ENCODE measurements at places on chromosomes 4 and X.

DNA sequence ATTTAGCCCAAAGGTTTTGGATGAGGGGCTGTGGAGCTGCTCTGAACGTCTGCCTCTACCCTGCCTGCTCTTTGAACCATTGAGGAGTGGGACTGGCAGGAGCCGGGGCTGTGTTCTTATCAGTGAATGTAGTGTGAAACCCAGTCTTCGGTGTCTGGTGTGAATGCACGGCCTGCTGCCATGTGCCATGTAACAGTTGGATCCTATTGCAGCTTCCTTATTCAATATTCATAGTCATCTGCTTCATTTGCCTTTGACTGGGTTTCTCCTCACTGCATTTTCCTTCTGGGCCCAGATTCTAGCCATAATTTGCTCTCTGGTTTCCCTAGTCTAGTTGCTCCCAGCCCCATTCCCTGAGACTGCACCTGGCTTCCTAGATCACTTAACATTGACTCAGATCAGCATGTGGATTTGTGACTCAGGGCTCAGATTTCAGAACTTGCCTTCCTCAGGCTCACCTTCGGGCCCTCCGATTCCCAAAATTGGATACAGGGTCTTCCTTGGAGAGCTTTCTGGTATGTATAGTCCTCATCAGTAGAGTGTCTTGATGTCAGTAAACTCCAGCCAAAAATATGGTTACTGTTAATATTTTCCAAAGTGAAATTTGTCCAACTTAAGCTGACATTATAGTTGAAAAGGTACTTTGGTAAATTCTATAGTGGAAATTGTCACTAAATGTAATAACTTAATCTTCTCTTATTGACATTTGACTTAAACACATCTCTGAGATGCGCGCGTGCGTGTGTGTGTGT, 94.0 kb upstream of the DDIT4L start:
- DNase-seq: no peak

- DNase-seq: no peak
Measured at GRCh38 chrX:40844471-40844870, 109.1 kb upstream of the MED14 start.

DNA sequence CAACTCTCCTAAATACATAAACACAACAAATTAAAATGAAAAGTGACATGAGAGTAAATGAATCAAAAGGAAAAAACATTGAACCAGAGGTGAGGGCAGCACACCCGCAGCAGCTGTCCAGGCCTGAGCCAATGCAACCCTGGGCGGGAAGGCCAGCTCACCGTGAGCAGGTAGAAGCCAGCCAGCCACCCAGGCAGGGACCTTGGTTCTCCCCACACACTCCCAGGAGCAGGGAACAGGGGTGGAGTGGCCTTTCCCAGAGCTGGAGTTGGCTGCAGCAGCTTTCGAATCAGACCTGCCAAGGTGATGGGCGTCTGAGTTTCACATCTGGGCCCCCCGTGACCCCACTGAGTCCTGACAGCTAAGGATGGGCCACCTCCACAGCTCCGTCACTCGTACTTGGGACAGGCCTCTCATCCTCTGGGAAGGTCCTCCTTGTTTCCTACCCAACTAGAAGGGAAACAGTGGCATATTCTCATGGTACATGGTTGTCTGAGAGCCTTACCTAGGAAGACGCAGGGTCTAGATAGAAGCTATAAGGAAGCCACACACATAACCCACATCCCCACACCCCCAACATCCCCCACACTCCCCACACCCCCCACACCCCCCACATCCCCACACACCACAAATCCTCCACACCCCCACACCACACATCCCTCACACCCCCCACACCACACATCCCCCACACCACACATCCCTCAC, 172.2 kb downstream of the DCLK2 start:
- no peak for DNase-seq

GRCh38 chr4:7894098-7894676, 45.5 kb downstream of the AFAP1 start:
- no peak for DNase-seq
